Panc1 (cell line): ENCODE measurements at places on chromosomes 12 and 14. TPM values are rescaled to one million over a fixed set of nuclear protein-coding genes. Genes with fewer than 3 reads are reported as not detected.

DNA sequence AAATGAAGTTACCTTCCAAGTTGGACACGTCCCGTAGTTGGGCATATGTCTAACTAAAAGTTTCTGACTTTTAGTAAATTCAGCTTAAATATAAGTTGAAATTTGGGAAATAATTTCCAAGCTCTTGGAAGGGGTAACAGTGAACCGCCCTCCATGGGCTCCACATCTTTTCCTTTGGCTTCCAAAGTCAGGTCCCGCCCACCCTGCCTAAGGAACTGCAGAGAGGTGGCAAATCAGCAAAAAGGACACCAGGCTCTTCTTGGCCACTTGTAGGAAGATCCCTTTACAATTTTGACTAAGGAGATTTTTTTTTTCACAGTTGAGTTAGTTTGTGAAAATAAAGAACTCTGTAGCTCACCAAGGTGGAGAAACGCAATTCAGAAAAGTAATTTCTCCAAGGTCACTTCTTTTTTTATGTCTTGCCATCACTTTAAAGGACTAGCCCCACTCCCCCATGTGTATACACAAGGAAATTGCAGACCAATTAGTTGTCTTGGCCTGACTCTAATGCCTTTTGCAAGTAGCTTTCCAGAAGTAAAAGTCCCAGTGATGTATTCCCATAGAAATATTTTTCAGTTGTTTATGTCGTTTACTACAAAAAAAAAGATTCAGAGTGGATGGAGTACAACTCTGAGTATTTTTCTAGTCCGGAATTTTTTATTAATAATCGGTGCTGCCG lies 181.2 kb downstream of the PELI2 start:
- no peaks in the 10 kb centered on the region for H3K36me3 ChIP-seq
- H3K4me3 ChIP-seq, result no peak overlapping the region
- no peaks in the 10 kb centered on the region for H3K27me3 ChIP-seq
- no peaks in the 10 kb centered on the region for H3K4me1 ChIP-seq
- no peak overlapping the region for H3K27ac ChIP-seq
- DNase-seq, result no peak

DNA sequence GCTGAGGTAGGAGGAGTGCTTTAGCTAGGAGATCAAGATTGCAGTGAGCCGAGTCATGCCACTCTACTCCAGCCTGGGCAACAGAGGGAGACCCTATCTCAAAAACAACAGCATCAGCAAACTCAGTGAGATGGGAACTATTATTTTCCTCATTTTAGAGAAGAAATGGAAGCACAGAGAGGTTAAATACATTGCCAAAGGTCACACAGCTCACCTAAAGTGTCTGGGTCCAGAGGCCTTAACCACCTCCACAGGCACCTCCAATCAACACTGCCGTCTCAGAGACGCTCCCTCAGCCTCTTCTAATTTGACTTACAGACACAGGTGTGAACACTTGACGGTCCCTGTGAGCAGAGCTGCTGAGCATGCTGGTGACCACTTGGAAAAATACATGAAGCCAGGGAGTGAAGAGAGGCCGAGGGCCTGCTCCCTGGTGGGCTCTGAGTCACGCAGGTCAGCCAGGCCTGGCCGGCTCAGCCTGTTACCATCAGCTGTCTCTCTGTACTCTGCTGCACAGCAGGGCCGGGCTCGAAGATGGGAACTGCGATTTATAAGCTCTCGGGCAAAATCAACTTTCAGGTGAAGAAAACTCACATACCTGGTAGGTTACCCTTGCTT lies 77.5 kb upstream of the RASSF3 start:
- H3K4me3 ChIP-seq, result no peak overlapping the region
- no peak for DNase-seq
- H3K4me1 ChIP-seq, result no peaks in the 10 kb centered on the region
- H3K36me3 ChIP-seq, result no peaks in the 10 kb centered on the region
- no peak overlapping the region for H3K27ac ChIP-seq

DNA sequence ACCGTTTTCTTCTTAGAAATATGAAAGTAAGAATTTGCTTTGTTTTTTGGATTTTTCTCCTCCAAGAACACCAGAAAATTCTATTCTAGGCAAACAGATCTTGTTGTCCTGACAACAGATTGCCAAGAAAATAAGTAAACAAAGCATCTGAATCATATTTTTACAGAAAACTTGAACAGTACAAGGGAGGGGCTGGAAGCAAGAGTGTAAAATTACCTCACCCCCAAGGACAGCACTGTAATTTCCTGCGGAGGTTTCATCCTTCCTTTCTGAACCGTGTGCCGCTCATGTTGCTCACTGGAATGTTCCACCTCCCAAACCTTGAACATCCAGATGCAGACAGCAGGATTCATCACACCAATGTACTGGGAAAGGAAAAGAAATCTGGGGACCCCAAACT lies 5.4 kb upstream of the CAMKK2 start:
- no peak overlapping the region for H3K27ac ChIP-seq
- no peaks in the 10 kb centered on the region for H3K27me3 ChIP-seq
- H3K36me3 ChIP-seq, result no peaks in the 10 kb centered on the region
- peaks cover 4% of the 10 kb centered on the region; the same call in 1 of the 2 replicates for H3K4me1 ChIP-seq

DNA sequence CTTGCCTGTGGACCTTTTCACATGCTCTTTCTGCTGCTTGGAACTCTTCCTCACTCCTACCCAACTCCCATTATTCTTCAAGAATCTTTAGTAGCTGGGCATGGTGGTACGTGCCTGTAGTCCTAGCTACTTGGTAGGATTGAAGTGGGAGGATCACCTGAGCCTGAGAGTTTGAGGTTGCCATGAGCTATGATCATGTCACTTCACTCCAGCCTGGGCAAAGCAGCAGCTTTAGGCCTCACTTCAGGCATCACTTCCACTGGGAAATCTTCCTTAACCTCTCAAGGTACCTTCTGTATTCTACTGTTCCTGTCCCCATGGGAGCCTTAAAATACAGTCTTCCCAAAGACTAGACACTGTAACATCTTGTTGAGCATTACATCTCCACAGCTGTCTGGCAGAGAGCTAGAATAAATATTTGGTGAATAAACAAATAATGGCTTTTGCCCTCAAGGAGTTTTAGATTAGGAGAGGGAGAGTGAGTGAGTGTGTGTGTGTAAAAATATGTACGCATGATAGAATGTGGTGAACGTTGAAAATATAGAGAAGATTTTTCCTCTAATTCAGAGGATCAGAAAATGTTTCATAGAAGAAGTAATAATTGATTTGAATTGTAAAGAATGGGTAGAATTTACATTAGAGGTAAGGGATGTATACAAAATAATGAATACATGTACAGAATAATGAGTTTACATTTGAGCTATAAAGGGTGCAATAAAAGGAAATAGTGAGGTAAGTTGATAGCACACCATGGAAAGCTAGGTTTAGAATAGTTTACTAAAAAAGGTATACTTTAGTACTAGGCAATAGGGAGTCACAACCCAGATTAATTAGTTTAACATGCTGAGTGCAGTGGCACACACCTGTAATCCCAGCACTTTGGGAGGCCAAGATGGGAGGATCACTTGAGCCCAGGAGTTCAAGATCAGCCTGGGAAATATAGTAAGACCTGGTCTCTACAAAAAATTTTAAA lies 29.2 kb upstream of the BMAL2 start:
- DNase-seq, result no peak
- H3K27me3 ChIP-seq, result no peaks in the 10 kb centered on the region
- H3K36me3 ChIP-seq, result no peaks in the 10 kb centered on the region; the same call in 1 of the 2 replicates

GRCh38 chr12:32273712-32274111 lies 125.6 kb upstream of the FGD4 start:
- no peaks in the 10 kb centered on the region for H3K36me3 ChIP-seq
- DNase-seq, result no peak
- H3K27ac ChIP-seq, result no peak overlapping the region
- no peak overlapping the region for H3K4me3 ChIP-seq
- no peaks in the 10 kb centered on the region for H3K27me3 ChIP-seq
- peaks cover 6% of the 10 kb centered on the region; the same call in 1 of the 2 replicates for H3K4me1 ChIP-seq

DNA sequence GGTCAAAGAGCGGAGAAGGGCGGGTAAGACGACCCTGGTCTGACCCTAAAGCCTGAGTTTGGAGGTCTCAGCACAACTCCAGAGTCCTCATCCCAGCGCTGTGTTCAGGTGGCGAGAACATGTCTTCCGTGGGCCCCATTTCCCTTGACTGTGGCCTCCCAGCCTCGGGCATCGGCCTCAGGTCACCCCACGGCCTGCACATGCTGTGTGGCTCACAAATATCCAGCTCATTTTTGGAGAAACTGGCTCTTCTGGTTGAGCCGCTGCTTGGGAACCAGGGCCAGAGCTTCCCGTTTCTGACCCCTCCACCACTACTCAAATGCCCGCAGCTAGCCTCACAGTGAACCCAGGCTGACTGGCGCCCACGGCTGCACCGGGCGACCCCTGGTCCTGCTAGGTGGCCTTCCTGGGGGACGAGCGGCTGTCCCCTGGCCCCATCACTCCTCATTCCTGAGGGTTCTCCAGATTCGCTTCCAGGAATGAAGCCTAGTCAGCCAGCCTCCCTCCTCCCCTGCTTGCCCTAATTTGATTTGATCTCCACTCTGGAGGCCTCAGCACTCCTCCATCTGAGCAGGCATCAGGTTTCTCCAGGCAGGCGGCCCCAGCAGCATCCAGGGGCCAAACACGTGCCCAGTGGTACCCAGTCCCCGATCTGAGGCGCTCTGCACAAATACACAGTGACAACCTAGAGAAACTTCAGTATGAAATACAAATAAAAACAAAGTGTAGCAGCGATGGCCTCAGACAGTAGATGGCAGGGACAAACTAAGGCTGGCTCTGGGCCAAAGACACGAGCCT lies 4.7 kb downstream of the P2RX2 start:
- no peaks in the 10 kb centered on the region for H3K36me3 ChIP-seq
- no peaks in the 10 kb centered on the region for H3K27me3 ChIP-seq
- H3K4me3 ChIP-seq, result no peak overlapping the region
- no peak overlapping the region for H3K27ac ChIP-seq

DNA sequence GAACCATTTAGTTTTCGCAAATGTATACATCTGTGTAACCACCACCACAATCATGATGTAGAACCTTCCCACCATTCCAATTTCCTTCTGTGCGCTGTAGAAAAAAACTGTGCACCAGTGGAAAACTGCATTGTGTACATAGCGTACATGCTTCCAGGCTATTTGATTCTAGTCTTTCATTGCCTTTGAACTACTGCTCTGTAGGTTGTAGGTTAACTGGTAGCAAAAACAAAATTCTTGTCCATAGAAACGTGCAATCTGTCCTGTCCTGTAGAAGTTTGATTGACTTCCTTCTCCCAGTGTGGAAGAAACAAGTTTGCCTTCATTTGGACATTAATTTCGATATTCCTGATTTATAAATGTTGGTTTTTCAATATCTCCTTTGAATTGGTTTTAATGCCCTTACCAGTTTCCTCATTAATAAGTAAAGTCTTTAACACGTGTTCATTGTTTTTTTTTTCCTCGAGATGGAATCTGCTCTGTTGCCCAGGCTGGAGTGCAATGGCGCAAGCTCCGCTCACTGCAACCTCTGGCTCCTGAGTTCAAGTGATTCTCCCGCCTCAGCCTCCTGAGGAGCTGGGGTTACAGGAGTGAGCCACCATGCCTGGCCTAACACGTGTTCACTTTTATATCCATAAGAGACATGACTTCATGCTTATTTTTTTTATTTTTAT lies 3.6 kb upstream of the ISM2 start:
- DNase-seq, result no peak
- no peaks in the 10 kb centered on the region for H3K36me3 ChIP-seq
- H3K27me3 ChIP-seq, result no peaks in the 10 kb centered on the region; the same call in 1 of the 2 replicates
- no peaks in the 10 kb centered on the region for H3K4me1 ChIP-seq

- H3K27me3 ChIP-seq, result no peaks in the 10 kb centered on the region
- no peak overlapping the region for H3K4me3 ChIP-seq
- DNase-seq, result no peak
- peaks cover 94% of the 10 kb centered on the region for H3K4me1 ChIP-seq
- H3K27ac ChIP-seq, result peak overlapping the region; percentile 90
Measured at GRCh38 chr14:99570544-99571302, 33.3 kb downstream of the CCDC85C start.

- H3K4me1 ChIP-seq, result no peaks in the 10 kb centered on the region
- H3K27ac ChIP-seq, result no peak overlapping the region
- H3K27me3 ChIP-seq, result no peaks in the 10 kb centered on the region
- H3K36me3 ChIP-seq, result no peaks in the 10 kb centered on the region
- no peak for DNase-seq
- no peak overlapping the region for H3K4me3 ChIP-seq
Measured at GRCh38 chr14:69700575-69700974, 66.4 kb upstream of the SRSF5 start.

GRCh38 chr12:52909331-52909730 lies 4.5 kb upstream of the KRT8 start:
- peak overlapping the region; percentile 81 for H3K27ac ChIP-seq
- H3K27me3 ChIP-seq, result no peaks in the 10 kb centered on the region
- H3K4me3 ChIP-seq, result no peak overlapping the region
- H3K4me1 ChIP-seq, result peaks cover 47% of the 10 kb centered on the region
- no peaks in the 10 kb centered on the region for H3K36me3 ChIP-seq

DNA sequence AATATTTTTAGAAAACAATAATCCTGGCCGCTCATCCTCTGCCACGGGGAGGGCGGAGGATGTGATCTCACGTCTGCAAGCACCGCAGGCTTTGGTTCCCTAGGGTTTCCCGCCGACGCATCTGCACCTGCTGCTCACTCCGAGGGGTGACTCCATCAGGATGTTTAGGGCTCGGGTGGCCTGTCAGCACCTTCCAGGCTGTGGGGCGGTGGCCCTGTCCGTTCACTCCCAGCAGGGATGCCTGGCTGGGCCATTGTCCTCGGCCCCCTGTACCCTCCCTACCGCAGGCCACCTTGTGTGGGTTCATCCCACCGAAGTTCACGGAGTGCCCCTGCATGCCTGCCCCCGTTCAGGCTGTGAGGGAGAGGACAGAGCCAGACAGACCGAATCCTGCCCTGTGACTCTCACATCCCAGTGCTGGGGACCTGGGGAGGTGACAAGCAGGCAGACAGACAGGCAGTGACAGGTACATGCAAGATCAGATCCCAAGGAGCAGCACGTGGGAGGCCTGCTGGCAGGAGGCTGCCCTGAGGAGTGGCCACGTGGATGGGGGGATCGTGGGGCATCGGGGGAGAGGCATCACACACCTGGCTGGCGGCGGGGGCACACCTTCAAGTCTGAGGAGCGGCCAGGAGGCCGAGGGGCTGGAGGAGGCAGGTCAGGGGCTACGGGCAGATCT lies 112.6 kb downstream of the ADGRD1 start:
- no peaks in the 10 kb centered on the region for H3K36me3 ChIP-seq
- H3K4me3 ChIP-seq, result no peak overlapping the region
- no peak for DNase-seq
- peaks cover 14% of the 10 kb centered on the region for H3K27me3 ChIP-seq
- H3K27ac ChIP-seq, result no peak overlapping the region

DNA sequence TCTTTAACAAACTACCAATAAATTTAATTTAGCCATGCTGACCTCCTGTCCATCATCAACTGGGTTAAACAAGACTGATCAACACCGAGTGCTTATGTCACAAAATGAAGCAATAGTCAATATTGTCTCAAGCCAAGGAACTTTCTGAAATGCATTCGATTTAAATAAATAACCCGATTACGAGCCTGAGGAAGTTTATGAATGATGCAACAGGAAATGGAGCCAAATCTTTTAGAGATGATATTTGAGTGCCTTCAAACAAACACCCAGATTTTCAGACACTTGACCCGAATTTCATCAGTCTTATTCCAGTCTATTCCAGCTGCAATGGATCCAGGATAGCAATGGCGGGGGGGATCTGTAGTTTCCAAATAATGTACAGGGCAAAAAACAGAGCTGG lies 27.9 kb downstream of the FAR2 start:
- H3K27me3 ChIP-seq, result no peaks in the 10 kb centered on the region
- H3K27ac ChIP-seq, result no peak overlapping the region
- no peaks in the 10 kb centered on the region for H3K36me3 ChIP-seq
- no peaks in the 10 kb centered on the region for H3K4me1 ChIP-seq
- no peak for DNase-seq

Gene WNT5B
- 36.9 TPM for total RNA-seq

Gene ARHGEF40
- 11.1 TPM for total RNA-seq

Gene DHRS2
- total RNA-seq, result 1.0 TPM

Gene DEPDC4
- total RNA-seq, result 2.6 TPM

Gene GALNT8
- total RNA-seq, result not detected

Gene KRR1
- total RNA-seq, result 161 TPM

Gene TOMM20L
- not detected for total RNA-seq
